Astrocyte (in vitro differentiated cells and primary cell): ENCODE measurements at places on chromosomes 2 and 18. TPM values are rescaled to one million over a fixed set of nuclear protein-coding genes. Genes with fewer than 3 reads are reported as not detected.

SNX17 gene
- total RNA-seq: 69.9 and 86.6 TPM in 2 replicates

CTAGE1 gene
- total RNA-seq: 0.12 and 0.30 TPM in 2 replicates

G6PC2 gene
- not detected in 2 replicates for total RNA-seq

QPCT gene
- 23.1 and 25.2 TPM in 2 replicates for total RNA-seq

RPL31 gene
- total RNA-seq: 1,040 and 1,129 TPM in 2 replicates

MCEE gene
- total RNA-seq: 13.1 and 18.3 TPM in 2 replicates

DNA sequence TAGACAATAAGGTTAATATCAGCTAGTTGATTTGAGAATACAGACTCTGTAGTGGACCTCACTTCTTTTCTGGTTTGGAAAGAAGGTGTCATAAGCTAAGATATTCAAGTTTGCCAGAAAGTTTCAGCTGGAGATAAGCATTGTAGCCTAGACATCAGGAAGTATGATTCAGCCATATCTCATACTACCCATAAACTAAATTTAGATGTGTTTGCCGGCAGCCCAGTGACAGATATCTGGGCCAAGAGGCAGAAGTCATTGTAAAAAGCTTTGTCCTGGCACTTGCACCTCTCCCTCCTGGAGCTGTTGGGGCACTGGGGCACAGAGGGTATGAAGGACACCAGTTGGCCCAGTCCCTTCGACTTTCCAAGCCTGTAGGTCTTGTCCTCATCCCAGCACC, 128.0 kb downstream of the EPHA4 start:
- DNase-seq: peak; percentile 89

DNA sequence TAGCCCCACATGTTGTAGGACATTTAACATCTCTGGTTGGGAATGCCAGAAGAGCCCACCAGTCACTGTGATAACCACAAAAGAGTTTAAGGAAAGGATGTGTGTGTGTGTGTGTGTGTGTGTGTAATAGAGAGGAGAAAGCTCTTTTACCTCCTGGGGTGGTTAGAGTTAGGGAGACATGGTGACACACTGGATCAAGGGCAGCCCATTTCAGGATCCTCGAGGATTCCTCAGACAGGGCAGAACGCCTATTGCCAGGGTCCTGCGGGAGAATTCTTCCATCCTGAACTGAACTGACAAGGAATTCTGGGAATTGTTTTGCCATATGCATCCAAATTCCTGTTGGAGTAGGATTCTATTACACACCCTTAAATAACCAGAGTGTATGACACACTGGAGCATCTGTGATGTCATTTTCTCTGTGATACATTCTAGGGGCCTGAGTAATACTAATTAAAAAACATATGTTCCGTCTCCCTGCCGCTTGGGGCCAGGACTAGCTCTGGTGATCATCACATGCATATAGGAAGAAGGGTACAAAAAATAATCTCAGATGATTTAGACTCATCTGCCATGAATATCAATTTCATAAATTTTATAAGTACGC, 156.4 kb upstream of the MMADHC start:
- peak; percentile 96 for DNase-seq

DNA sequence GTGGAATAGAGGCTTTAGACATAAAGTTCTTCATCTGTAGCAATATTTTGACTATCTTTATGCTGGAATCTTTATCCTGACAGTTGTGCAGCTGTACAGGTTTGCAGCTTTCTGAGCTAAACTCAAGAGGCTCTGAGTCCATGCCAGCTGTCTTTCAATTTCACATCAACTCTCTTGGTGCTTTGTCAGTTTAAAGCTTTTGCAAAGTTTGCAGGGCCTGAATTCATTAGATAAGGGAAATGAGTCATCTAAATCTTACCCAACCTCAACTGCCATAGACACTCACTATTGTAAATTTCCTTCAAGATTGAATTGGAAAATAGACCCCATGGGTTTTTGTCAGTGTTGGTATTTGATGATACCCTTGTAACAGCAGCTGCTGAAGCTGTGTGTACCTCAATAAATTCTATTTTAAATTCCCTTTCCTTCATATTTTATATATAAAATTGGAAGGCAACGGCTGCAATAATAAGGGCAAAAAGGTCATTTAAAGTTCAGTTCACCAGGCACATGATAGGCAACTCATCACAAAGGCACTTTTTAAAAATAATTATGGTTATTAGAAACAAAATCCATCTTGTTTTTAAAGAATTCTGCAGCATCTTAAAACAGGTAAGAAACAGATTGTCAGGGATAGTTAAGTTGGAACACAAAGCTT, 169.9 kb upstream of the SLC39A10 start:
- DNase-seq: peak; percentile 79
